Substantia nigra (tissue), 51 donors: ENCODE measurements at places on chromosomes 6 and 20.
A peak's percentile ranks its signal among the peaks of the same experiment; 100 is the strongest.

- DNase-seq = no peak
Observed at GRCh38 chr20:6212903-6213302, 90.1 kb upstream of the FERMT1 start.

DNA sequence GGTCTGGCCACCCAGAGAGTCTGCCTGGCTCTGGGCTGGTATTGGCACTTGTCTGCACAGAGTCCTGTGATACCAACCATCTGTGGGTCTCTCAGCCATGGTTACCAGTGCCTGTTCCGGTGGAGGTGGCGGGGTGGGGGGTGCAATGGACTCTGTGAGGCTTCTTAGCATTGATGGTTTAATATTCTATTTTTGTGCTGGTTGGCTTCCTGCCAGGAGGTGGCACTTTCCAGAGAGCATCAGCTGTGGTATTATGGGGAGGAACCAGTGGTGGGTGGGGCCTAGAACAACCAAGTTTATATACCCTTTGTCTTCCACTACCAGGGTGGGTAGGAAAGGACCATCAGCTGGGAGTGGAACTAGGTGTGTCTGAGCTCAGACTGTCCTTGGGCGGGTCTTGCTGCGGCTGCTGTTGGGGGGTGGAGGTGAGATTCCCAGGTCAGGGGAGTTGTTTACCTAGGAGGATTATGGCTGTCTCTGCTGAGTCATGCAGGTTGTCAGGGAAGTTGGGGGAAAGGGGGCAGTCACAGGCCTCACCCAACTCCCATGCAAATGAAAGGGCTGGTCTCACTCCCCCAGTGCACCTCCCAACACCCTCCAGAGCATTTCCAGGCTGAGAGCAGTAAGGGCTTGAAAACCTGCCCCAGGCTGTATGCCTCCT is 117.5 kb downstream of the FLRT3 start:
- no peak for DNase-seq

- no peak for DNase-seq
Observed at GRCh38 chr20:36883977-36884535, 8.1 kb downstream of the TLDC2 start.

DNA sequence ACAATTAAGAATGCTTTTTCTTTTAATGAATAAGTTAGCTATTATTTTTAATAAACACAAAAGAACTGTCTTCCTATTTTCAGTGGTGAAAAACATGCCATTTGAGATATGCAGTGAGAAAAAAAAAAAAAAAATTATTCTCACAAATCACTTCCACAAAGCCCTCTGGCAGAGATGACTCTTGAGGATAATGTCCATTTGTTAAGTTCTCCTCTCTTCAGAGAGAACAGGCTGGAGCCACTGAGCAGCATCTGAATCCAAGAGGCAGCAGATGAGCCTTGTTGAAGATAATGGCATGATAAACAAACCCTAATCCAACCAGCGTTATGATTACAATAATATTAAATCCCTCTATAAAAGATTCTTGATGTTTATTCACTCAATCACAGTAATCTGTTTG is 105.0 kb downstream of the PTPRK start:
- no peak for DNase-seq

DNA sequence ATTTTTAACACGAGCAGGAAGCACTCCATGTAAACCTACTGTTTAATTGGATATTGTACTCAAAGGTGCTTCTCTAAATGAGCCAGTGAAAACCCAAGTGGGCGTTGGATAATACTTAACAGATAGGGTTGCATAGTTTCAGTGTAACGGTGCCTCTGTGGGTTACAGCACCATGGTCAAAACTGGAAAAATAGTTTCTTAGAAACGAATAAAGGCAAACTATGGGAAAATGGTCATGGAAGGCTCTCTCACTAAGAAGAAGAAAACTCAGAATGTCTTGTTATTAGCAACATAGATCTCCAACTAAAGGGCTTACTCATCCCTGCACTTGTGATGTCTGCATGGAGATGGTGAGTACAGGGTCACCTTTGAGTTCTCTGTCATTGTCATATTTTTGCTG is 59.1 kb upstream of the NEDD9 start:
- DNase-seq = no peak

- no peak for DNase-seq
Observed at GRCh38 chr20:4081421-4081820, 66.1 kb upstream of the RNF24 start.

DNA sequence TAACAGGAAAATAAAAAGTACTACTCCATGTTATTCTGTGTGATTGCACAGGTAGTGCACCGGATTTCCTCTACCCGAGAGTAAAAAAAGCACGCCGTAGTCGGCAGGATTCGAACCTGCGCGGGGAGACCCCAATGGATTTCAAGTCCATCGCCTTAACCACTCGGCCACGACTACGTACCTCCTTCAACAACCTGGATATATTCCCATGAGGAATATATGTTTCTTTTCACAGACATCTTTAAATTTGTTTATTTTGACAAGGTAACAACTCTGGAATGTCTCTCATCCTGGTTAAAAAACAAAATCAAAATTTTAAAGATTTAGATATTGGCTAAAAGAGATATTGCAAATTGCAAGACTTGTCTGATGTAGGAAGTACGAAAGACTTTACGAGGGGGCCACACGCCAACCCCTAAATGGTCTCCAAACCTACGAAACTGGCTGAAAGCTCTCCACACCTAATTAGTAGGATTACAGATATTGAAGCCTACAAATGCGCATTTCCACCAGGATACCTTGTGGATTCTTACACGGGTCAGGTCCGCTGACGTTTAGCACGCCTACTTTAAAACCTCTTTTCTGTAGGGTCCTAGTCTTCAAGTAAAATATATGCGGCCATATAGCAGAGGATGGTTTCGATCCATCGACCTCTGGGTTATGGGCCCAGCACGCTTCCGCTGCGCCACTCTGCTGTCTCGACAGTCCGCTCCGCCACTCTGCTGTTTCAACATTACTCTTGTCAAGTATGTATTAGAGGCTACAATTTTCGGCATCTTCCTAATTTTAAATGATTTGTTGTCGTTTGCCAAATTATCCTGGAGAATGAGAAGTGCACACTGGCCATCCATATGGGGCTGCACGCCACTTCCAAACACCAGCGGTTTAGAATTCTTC is 52.2 kb upstream of the BTN3A2 start:
- DNase-seq = peak; percentile 9

DNA sequence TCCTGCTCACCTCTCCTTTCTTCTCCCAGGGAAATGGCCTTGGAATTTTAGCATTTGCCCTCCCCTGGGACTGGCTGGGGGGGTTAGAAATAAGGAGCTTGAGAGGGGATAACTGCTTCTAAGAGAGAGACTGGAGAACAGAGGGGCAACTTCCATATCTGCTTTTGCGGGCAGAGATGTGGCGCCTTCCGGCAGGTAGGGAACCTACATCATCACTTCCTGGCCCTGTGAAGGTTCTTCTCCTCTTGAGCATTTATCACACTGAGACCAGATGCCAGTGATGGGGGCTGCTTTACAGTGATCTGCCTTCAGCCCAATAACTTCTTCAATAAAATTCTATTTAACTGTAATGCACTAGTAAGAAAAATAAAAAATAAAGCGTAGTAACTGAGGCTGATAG is 48.1 kb downstream of the TBC1D7 start:
- no peak for DNase-seq

DNA sequence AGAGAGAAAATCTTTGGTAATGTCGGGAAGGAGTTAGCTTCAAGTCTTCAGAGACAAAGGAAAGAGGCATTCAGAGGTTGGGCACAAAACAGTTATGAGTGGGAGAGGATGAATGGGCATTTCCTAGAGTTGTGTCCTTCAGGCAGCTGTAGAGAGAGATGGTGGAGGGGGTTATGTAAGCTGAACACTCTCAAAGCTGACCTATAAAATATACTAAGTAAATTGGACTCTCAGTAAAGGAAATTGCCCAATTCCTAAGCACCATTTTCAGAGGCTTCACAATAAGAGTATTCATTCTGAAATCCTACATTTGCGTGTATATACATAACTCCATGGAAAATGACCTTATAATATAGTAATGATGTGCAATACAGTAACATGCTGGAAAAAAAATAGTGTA is 161.2 kb downstream of the KCNQ5 start:
- no peak for DNase-seq

GRCh38 chr20:50859161-50859560 is 64.3 kb downstream of the BCAS4 start:
- no peak for DNase-seq

DNA sequence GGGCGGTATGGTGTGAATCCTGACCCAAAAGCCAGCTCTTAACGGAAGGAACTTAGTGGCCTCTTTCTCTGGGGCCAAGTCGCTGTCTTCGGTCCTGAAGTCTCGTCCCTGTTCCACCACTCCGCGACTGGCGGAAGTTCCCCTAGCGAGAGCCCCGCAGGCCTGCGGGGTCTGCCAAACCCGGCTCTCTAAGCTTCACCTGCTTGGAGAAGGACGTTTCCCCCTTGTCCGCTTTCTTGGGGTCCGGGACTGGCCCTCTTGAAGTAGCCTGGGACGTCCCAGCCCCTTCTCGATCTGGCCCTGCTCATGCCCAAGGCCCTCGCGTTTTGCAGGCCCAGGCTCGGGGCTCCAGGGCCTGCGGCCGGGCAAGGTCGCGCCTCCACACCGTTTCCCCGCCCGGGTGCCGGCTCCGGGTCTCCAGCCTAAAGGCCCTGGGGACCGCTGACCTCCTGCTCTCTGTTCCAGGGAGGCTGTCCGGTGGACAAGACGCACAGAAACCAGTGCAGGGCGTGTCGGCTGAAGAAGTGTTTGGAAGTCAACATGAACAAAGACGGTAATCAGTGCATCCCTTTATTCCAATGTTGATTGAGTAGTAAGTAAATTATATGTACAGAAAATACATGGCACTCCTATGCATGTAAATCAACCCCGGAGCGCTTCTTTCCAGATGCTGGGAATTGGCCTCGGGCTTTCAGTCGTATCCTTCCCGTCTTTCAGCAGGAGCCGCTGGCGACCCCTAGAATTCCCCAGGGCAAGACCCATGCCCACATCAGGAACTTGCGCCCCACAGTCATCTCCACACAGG is 8.8 kb downstream of the NR2E1 start:
- DNase-seq = no peak

DNA sequence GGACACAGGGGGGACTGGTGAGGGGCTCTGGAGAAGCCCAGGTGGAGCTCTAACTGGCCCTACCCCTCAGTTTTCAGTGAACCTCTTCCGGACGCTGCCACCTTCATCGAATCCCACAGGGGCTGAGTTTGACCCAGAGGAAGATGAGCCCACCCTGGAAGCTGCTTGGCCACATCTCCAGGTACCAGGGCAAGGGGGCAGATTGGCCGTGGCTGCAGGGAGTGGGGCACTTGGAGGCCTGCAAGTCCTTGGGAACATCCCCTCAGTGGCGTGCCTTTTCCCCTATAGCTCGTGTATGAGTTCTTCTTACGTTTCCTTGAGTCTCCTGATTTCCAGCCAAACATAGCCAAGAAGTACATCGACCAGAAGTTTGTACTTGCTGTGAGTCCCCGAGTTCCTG is 6.6 kb downstream of the MEA1 start:
- DNase-seq = no peak

GRCh38 chr20:539848-540247 is 3.7 kb downstream of the CSNK2A1 start:
- no peak for DNase-seq

DNA sequence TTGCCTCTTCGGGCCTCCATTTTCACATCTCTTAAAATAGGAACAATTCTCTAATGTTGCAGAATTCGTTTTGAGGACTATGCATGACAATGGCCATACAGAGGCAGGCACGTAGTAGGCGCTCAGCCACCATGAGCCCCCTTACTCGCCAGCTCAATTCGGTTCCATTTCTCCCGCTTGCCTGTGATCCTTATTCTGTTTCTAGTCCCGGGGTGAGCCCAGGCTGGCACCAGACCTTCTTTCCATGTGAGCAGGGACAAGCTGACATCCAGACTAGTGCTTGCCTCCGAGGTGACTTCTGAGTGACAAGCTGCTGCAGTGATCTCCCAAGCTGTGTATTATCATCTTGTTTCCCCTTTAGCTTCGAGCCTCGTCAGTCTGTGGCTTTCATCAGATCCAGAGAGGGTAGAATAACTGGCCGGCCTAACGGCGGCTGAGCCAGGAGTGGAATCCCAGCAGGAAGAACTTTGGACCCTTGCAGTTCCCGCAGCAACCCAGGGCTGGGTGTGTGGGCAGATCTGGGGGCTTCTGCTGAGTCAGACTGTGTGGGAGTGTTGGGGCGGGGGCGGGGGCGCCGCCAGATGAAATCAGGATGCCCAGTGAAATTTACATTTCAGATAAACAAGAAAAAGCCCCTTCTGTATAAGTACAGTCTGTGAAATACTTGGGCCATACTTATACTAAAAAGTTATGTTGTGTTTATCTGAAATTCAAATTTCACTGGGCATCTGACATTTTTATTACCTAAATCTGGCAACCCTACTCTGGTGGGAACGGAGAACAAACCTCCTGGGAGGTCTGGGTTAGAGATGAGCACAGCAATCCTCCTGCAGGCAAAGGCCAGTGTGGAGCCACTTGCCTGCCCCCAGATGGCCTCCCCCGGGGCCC is 10.9 kb downstream of the BANF2 start:
- no peak for DNase-seq

- DNase-seq = no peak
Observed at GRCh38 chr6:18262702-18263417, 1.5 kb downstream of the DEK start.

DNA sequence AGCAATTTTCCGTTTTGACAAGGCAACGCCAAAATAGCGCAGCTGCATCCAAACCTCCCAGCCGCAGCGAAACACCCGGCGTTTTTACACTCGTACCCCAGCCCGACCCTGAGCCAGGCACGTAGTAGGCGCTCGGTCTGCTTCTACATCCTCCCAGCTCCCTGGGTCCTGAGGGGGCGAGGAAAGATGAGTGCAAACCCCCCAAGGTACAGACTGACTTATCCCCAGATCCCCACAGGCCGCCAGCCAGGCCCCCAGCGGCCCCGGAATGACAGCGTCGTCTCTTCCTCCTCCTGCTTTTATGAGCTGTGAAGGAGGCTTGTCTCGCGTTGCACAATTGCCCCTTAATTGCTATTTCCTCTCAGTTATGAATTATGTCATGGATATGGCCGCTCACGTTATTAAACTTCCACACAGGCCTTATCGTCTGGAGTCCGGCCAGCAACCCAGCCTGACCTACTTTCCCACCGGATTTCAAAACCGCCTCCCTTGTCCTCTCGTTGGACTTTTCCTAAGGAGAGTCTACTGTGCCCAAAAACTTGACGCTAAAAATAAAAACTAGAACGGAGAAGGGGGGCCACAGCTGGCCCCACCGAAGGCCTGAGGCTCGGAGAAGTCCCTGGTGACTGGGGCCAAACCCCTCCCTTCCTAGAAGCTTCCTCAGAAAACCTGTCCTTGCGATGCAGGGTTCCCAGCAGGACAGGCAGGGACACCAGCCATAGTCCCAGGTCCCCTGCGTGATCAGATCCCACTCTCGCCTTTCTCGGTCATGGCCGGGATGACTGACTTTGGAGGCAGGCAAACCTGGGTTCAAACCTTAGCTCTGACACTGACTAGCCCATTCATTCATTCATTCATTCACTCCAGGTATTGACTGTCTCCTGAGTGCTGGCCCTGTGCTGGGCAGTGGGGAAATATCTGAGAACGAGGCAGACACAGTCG is 130.9 kb upstream of the PTPN1 start:
- DNase-seq = no peak
